Activated CD4-positive, CD25-positive, alpha-beta regulatory T cell treated with anti-CD3 and anti-CD28 coated beads, Interleukin-2, amount 50 U/mL, for 16 hours (primary cell): ENCODE measurements at places on chromosomes 16 and 17.

DNA sequence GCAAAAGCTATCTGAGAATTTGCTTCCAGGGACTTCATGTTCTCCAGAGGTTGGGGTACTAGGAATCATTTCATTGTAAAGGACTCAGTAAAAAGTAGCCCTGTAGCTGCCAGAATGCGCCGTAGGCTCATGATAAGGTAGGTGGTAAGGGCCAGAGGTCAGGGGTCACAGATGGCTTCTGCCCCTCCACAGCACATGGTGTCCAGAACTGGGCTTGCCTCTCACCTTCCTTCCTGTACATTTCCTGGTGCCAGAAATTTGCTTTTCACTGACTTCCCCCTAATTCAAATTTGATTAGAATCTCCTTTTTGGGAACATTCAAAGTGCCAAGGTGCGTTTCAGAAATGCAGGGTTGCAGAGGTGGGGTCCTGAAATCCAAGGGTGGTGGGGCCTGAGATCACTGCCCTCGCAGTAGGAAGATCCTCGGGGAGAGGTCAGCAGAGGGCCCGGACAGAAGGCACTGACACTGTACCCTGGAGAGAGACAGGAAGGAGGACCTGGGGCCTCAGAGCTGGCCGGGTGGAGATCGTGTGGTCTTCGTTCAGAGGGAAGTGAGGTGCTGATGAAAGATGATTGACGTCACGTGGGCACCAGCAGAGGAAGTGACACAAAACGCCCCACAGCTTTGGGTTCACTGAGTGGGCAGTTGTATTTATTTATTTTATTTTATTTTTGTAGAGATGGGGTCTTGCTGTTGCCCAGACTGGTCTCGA is 25.5 kb upstream of the METRNL start:
- DNase-seq: no peak

- no peak for DNase-seq
These were observed 217.2 kb downstream of the CA10 start for GRCh38 chr17:51941272-51941671.

DNA sequence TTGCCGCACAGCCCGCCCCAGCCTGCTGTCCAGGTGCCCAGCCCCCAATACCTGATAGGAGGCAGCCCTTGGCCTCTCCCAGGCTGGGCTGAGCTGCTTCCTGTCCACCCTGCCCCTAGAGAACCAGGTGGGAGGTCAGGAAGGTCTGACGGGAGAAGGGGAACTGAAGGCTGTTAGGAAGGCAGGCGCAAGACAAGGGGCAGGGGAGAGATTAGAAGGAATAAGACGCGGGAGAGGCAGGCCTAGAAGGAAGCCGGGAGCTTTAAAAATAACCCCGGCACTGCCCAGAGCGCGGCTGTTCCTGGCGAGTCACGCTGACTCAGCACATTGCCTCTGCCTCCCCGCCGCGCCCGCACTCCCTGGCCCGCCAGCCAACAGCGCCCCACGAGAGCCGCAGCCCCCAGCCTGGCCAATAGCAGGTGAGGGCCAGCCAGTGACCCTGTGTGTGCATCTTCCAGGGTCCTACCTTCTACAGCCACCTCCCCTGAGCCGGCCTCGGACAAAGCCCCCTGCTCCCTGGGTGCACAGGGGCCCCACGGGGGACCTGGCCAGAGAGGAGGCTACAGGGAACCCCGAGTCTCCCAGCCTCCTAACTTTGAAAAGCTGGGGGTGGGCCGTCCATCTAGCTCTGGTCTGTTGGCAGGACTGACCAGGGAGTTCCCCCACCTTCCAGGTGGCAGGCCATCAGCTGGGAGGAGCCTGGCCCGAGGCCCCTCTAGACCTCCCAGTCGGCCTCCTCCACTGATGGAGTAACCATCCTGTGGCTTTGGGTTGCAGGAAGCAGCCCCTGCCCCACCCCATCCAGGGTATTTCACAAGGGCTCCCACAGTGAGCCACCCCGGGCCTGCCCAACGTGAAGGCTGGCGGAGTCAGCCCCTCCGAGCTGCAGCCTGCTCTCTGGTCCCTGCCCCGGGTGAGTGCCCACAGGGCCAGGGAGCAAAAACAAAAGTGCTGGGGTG is 4.0 kb downstream of the MAFG start:
- DNase-seq: no peak

GRCh38 chr17:7022781-7023571 is at the start of gene BCL6B:
Gene BCL6B, plus strand, starts transcription at chr17:7023050. Its CDS starts 622 bp downstream, at chr17:7023672.
- DNase-seq: no peak

DNA sequence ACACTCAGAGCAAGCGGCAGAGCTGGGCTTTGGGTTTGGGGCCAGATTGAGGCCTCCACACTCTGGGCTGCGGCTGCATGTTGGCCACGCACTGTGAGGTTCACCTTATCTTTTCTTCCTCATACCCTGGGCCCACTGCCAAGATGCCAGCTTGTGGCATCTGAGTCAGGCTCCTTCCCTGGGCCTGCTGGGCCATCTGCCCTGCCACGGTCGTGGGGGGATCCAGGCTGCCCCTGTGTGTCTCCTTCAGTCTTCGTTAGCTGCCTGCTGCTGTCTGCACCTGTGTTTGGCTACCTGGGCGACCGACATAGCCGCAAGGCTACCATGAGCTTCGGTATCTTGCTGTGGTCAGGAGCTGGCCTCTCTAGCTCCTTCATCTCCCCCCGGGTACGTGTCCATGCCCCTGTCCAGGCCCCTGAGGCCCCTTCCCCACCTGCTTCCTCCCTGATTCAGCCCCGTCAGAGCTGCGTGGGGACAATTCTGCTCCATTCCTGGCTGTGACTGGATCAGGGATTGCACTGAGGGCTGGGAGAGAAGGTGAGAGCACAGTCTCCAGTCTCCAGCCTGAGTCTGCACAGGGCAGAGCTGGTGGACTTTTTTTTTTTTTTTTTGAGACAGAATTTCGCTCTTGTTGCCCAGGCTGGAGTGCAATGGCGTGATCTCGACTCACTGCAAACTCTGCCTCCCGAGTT is 11.2 kb downstream of the SPNS3 start:
- no peak for DNase-seq

GRCh38 chr17:42136654-42137051 is 14.0 kb downstream of the HSPB9 start:
- no peak for DNase-seq

- DNase-seq: no peak
These were observed 75.7 kb upstream of the LHX1 start for GRCh38 chr17:36861531-36861930.

GRCh38 chr17:70961341-70961740 is 792.0 kb downstream of the KCNJ2 start:
- no peak for DNase-seq

- DNase-seq: no peak
These were observed 171.8 kb upstream of the GSE1 start for GRCh38 chr16:85441189-85441889.

- no peak for DNase-seq
These were observed 34.0 kb downstream of the KIAA0513 start for GRCh38 chr16:85061566-85061965.

DNA sequence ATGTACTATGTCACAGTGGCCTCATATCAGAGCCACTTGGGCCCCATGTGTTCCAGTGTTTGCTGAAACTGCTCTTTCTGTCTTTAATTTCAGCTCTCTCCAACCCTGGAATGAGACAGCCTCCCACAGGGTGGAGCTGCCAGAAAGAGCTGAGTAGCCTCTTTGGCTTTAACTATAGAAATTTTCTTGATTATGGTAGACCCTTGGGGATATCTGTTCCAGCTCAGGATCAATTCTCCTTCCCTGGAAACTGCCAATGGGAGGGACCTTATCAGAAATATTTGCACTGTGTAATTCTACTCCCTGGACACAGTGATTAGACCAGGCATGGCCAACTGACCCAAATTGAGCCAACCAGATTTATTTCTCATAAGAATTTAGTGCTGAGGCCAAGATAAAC is 39.0 kb upstream of the KDM8 start:
- no peak for DNase-seq

GRCh38 chr17:28746611-28747050 is 2.8 kb downstream of the TRAF4 start:
- DNase-seq: no peak

- DNase-seq: no peak
These were observed 4.4 kb upstream of the KRT37 start for GRCh38 chr17:41428591-41429291.

DNA sequence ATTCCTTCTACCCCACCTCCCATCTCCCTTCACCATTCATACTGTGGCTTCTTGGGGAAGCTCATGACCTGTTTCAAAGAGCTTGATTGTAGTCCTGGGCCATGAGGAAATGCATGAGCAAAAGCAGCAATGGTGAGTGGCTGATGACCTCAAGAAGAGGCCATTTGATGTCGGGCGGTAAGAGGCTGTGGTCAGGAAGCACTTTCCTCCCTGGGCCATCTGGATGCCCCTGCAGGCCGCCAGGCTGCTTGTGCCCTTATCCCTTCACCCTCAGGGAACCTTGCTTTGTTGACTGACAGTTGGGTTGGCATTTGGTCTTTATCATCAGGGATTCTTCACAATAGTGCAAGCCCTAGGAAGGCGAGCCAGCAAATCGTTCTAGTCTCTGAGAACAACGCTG is 78.3 kb upstream of the TBX2 start:
- DNase-seq: no peak

GRCh38 chr17:63247706-63248105 is 198.4 kb downstream of the CYB561 start:
- DNase-seq: no peak

- DNase-seq: no peak
These were observed 13.8 kb upstream of the SP2 start for GRCh38 chr17:47882247-47882646.

- no peak for DNase-seq
These were observed 394.8 kb downstream of the KCNJ2 start for GRCh38 chr17:70564006-70564620.

- DNase-seq: no peak
These were observed 1.5 kb upstream of the PSMD3 start for GRCh38 chr17:39979016-39979670.

DNA sequence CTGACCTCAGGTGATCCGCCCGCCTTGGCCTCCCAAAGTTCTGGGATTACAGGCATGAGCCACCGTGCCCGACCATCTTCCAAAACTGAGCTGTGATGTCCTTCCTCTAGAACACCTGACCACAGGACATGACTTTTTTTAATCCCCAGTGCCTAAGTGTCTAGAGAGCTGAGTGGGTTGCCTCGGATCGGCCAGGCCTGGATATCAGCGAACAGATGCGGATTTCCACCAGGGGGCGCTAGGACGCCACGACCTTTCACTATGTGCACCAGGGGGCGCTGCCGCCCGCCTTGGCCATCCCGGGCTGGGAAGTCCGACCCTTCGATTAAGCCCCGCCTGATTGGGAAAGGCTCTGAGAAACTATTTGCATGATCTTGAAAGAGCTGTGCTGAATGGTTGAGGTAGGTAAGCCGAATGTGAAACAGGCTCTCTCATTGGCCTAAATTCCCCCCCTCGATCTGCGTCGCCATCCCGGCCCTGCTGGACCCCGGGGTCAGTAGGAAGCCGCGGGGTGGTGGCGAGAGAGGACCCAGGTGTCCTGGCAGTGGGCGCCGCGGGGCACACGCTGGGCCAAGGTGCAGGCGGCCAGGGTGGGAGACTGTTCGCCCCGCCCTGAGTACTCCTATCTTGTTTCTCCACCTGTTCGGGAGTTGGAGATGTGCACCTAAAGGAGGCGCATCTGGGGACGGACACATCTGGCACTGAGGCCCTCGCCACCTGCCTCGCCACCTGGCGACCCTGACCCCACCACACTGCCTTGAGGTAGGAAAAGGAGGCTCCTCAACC is at the start of gene ACBD4:
ACBD4 (plus strand) TSS at position 496 of the 786 bp plus-strand sequence. CDS start 458 bp downstream, outside the sequence.
- DNase-seq: peak; percentile 98

DNA sequence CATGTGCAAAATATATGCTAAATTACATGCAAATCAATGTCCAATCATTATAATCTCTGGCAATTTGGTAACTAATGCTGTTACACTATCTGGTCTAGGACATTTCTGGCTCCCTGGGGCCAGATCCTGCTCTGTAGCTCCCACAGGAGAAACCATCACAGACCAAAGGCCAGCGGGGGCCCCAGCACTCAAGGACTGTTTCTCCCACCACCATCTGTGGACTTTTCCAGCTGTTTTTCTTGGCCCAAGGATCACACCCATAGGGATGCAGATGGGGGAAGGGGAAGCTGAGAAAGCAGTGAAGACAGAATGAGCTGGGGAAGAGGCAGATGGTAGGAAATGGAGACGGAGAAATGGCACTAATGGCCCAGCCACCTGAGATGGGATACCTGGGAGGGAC is at the start of gene HIGD1B:
HIGD1B (plus strand) TSS at position 298 of the 400 bp plus-strand sequence. CDS start 270 bp downstream, outside the sequence.
- DNase-seq: no peak

DNA sequence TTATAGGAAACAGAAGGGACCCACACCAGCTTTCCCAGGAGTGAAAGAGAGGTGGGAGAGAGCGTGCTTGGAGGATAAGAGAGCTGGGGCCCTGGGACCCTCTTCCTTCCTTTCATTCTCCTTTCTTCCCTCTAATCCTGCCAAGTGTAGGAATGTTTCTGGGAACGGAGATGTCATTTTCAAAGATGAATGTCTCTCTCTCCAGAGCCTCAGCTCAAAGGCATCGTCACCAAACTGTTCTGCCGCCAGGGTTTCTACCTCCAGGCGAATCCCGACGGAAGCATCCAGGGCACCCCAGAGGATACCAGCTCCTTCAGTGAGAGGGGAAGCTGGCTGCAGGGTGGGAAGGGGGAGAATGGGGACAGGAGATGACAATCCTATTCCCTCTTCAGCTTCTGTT is 2.0 kb downstream of the FGF11 start:
- no peak for DNase-seq

DNA sequence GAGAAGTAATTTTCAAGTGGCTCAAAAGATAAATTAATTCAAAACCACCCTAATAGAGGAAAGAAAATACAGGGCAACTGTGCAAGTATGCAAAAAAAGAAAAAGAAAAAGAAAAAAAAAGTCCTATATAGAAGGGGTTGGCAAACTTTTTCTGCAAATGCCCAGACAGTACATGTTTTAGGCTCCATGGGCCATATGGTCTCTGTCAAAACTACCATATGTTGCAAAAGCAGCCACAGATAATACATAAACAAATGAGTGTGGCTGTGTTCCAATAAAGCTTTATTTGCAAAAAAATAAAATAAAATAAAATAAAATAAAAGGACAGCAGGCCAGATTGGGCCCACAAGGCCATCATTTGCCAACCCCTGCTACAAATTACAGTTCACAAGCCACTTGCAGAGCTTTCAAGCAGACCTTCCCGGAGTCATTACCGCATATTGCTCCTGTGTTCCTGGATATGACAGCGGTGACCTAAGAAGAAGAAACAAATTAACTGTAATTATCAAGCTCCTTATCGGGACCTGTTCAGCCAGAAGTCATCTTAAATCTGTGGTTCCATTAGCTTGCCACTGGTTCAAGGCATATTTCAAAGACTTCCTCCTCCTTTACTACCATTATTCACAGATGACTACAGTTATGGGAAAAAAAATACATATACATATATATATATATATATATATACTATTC is 15.9 kb downstream of the ZC3H7A start:
- DNase-seq: no peak
